Activated CD4-positive, alpha-beta memory T cell treated with anti-CD3 and anti-CD28 coated beads, Interleukin-2, amount 10 ng/mL, durations not matched to agents 7 days and 5 days (primary cell): ENCODE measurements at places on chromosomes 4 and X. TPM values are rescaled to one million over a fixed set of nuclear protein-coding genes. Genes with fewer than 3 reads are reported as not detected.

- H3K27me3 ChIP-seq: no peaks in the 10 kb centered on the region
- no peak overlapping the region for H3K4me3 ChIP-seq
- no peaks in the 10 kb centered on the region for H3K4me1 ChIP-seq
- no peaks in the 10 kb centered on the region for H3K36me3 ChIP-seq
These were observed 379.9 kb upstream of the LCORL start for GRCh38 chr4:18401425-18401824.

The GAGE13 gene
- not detected for total RNA-seq

The GLUD2 gene
- 0.60 TPM for total RNA-seq

GRCh38 chr4:156336511-156336910, 382.8 kb upstream of the CTSO start:
- no peak for DNase-seq
- no peaks in the 10 kb centered on the region for H3K4me1 ChIP-seq
- no peaks in the 10 kb centered on the region for H3K36me3 ChIP-seq
- no peaks in the 10 kb centered on the region for H3K27me3 ChIP-seq
- H3K4me3 ChIP-seq: no peak overlapping the region

DNA sequence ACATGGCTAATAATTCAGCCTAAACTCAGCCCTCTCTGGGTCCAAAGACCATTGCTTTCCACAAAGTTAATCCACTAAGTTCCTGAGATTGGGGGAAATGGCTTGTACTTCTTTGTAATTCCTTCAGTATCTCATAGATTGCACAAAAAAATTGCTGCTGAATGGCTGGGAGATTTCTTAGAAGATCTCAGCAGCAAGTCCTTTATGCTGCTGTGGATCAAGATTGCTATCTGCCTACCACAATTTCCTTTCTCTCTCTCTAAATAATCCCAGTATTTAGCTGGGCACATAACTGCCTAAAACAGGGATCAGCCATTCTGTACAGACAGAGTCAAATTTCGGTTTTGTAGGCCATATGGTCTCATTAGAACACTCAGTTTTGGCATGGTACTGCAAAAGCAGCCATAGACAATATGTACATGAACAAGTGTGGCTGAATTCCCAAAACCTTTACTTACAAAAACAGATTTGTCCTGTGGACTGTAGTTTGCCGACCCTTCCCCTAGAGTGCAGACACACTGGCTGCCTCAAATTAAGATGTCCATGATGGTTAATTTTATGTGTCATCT, 18.5 kb upstream of the HOPX start:
- no peak overlapping the region for H3K4me3 ChIP-seq
- peaks cover 9% of the 10 kb centered on the region for H3K27me3 ChIP-seq
- H3K36me3 ChIP-seq: no peaks in the 10 kb centered on the region
- peaks cover 15% of the 10 kb centered on the region for H3K4me1 ChIP-seq
- no peak overlapping the region for H3K27ac ChIP-seq
- no peak for DNase-seq

GRCh38 chr4:111066447-111066846, 443.6 kb upstream of the PITX2 start:
- H3K36me3 ChIP-seq: no peaks in the 10 kb centered on the region
- no peaks in the 10 kb centered on the region for H3K4me1 ChIP-seq
- H3K4me3 ChIP-seq: no peak overlapping the region
- no peak overlapping the region for H3K27ac ChIP-seq
- no peaks in the 10 kb centered on the region for H3K27me3 ChIP-seq
- no peak for DNase-seq

DNA sequence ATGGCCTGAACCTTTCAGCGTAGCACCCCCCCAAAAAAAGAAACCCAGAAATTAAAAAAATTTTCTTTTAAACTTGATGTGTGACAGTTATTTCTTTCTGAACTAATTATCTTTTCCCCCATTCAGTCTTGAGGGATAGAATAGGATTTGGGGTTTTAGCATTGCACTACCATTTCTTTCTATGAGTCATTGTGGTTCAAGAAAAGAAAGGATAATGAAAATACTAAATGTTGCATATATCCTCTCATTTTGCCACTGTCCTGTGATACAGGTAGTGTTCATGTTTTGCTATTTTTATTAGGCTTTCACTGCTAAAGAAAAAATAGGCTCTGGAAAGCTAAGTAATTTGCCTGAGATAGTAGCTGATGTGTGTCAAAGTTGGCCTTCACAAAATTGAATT, 39.4 kb upstream of the DCK start:
- no peak overlapping the region for H3K27ac ChIP-seq
- no peaks in the 10 kb centered on the region for H3K36me3 ChIP-seq
- DNase-seq: no peak
- no peaks in the 10 kb centered on the region for H3K27me3 ChIP-seq

The ANXA5 gene
- 235 TPM for total RNA-seq

GRCh38 chr4:87342872-87343271, 20.2 kb upstream of the HSD17B13 start:
- H3K27me3 ChIP-seq: no peaks in the 10 kb centered on the region
- DNase-seq: no peak
- no peak overlapping the region for H3K27ac ChIP-seq
- H3K4me3 ChIP-seq: no peak overlapping the region
